Activated T-cell treated with anti-CD3 and anti-CD28 coated beads for 4 hours (primary cell): ENCODE measurements at places on chromosomes 11 and 22.
A peak's percentile ranks its signal among the peaks of the same experiment; 100 is the strongest.

GRCh38 chr22:47406896-47407295 lies 644.4 kb downstream of the TBC1D22A start:
- no peak for DNase-seq

- DNase-seq, result no peak
Measured at GRCh38 chr11:85941380-85941973, 86.3 kb downstream of the CCDC83 start.

DNA sequence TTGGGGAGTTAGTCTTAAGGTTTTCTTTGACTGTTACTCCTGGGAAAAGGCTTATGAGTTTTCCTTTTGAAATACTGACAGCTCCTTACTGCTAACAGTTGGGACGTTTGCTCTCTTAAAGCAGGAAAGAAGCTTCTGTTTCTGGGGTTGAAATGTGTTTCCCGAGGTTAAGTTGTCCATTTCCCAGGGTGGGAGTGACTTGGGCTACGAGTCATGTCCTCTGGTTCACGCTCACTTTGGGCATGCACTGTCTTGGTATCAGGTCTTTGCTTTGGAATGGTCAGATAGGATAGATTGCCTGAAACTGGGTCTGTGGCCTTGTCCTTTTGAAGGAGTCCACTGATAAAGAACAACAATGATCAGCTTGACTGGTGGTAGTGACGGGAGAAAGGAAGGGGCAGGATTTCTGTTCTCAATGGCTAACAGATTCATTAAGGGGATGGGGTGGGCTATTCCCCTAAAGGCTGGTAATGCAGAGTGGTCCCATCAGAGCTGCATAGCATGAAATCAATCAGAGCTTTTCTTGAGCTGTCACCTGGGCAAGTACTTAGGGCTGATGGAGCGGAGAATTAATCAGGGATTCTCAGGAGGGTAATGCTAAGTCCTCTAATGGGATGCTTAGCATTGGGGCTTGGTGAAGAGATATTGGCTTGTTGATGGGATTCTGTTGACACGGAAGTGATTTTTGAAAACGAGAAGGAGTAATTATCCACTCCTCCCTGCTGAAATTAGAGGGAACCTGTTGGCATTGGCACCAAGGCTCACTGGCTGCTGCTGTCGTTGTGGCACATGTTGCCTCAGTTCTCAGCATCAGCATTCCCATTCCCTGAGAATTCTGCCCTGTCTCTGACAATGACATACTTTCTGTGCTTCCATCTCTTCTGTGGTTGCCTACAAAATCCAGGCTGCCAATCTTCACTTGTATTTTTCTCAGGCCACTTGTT lies 81.6 kb downstream of the TEAD1 start:
- no peak for DNase-seq

- DNase-seq, result no peak
Measured at GRCh38 chr11:85923455-85923854, 68.3 kb downstream of the CCDC83 start.

DNA sequence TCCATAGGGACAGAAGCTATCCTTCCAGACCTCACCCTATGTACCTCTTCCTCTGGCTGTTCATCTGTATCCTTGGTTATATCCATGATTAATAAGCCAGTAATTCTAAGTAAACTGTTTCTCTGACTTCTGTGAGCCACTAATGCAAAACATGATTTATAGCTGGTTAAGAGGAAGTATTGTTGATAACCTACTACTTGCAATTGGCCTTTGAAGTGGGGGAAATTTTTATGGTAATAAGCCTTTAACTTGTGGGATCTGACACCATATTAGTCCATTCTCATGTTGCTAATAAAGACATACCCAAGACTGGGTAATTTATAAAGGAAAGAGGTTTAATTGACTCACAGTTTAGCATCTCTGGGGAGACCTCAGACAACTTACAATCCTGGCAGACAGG lies 21.9 kb downstream of the CASP12 start:
- no peak for DNase-seq

DNA sequence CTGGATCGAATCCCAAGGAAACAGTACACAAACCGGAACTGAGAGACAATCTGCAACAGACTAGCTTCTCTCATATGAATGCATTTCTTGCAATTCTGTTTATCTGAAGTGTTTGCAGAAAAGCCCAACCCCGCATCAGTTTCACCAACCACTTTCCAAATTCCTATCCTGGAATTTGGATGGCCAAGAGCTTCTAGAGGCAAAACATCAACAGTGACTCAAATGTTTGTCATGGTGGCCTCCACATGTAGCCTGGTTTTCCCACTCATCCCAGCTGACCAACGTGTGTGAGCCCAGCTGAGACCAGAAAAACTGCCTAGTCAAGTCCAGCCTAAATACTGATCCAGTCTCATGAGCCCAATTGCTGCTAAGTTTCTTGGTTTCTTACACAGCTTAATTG lies 8.3 kb upstream of the MIEF1 start:
- DNase-seq, result no peak

- no peak for DNase-seq
Measured at GRCh38 chr22:45544588-45545170, 42.0 kb downstream of the FBLN1 start.

- no peak for DNase-seq
Measured at GRCh38 chr11:20731676-20732215, 62.4 kb downstream of the NELL1 start.

GRCh38 chr22:47395481-47395880 lies 633.0 kb downstream of the TBC1D22A start:
- DNase-seq, result no peak

DNA sequence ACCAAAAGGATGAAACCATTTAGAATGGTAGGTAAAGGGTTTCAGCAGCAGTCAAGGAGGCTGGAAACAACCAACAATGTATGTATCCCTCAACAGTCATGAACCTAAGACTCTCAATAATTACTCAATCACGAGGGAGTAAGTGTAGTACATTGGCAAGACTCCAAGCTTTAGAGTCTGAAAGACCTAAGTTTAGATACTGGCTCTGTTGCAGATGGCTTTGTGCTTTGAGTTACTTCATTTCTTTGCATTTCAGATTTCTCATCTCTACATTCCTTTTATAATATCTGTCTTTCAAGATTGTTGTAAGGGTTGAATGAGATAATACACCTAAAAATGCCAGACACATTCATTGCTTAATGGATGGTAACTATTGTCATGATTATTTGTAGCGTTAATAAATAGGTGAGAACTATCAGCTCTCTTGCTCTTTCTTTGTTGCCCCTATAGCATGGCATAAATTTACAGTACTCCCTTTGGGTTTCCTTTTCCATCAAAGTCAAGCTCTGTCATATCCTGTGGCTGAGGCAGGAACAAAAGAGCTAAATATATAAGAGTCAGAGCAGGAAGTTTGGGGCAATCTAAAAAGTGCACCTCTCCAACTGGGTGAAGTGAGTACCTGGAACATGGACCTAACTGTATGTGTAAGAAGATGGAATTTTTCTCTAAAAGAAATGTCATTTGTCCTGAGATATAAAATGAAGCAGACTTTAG lies 228.2 kb upstream of the ZC3H12C start:
- no peak for DNase-seq

- DNase-seq, result no peak
Measured at GRCh38 chr22:20944042-20944441, 23.0 kb upstream of the AIFM3 start.

DNA sequence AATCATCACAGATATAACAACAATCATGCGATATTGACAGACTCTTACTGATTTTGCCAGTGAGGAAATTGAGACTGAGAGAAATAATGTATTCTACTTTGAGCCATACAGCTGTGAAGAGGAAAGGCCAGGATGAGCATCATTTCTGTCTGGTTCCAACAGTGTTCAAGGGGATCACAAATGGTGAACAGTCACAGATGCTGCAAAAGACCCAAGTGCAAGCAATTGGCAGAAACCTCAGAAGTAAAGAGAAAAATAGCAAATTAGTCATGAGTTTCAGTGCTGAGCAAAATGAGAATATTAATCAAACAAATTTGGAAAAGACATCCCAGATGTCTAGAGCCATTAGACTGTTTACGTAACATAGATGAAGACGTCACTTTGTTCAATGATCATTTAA lies 114.1 kb downstream of the RAB38 start:
- no peak for DNase-seq

DNA sequence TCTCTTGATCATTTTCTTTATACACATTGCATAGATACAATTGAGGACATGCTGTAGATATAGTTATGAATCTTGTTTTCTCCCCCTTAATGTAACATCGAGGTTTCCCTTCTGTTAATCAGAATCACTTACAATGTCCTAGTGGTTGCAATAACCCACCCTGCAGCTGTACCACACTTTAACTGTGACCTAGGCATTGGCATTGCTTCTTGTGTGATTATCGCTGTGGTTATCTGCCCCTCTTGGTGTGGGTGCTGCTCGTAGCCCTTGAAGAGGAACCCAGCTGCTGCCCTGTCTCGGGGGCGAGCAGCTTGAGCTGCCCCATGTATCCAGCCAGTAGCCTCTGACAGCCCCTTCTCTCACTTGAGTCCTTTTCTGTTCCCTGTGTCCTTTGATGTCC lies 1.5 kb downstream of the DGAT2 start:
- no peak for DNase-seq

DNA sequence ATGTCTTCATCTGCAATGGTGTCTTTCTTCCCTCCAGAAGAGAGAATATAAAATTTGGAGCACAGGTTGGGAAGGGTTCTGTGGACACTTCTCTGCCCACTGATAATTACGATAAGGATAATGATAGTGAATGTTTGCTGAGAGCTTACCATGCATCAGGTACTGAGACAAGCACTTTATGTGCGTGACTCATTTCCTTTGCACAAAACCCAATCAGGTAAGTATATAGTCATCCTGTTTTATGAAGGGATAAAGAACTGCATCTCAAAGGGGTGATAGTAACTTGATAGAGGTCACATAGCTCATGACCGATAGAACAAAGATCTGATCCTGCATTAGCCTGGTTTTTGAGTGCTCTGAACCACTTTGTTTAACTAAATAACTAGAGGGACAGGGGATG lies 9.4 kb downstream of the DRD2 start:
- no peak for DNase-seq

GRCh38 chr11:123580557-123581275 lies 73.7 kb downstream of the SCN3B start:
- peak; percentile 37 for DNase-seq

GRCh38 chr11:86737737-86738136 lies 62.6 kb upstream of the PRSS23 start:
- DNase-seq, result no peak

DNA sequence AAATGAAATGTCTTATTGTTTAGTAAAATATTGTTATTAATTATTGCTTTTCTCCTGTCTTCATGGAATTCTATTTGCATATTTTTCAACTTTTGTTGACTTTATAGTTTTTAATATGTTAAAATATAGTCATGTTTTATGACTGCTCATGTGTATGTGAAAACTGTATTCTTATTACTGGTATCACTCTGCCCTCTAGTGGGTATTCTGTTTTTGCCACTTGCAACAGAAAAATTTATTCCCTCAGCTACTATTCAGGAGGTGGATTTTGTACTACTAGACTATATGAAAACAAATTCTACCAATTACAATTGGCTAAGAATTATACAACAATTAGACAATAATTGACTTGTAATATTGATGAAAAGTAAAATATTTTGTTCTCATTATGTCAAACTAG lies 45.0 kb downstream of the OR4C6 start:
- DNase-seq, result no peak

- DNase-seq, result no peak
Measured at GRCh38 chr22:33315117-33315516, 256.9 kb upstream of the SYN3 start.

- no peak for DNase-seq
Measured at GRCh38 chr22:28597665-28598064, 82.0 kb downstream of the TTC28 start.

GRCh38 chr11:117830674-117831351 lies 6.3 kb upstream of the FXYD2 start:
- DNase-seq, result no peak

GRCh38 chr22:50119768-50120251 lies 30.0 kb downstream of the MOV10L1 start:
- no peak for DNase-seq

GRCh38 chr11:58787903-58788302 lies 56.2 kb upstream of the GLYAT start:
- DNase-seq, result no peak

- DNase-seq, result no peak
Measured at GRCh38 chr11:119236891-119237290, 30.8 kb downstream of the CBL start.

- peak; percentile 53 for DNase-seq
Measured at GRCh38 chr11:6473451-6474412, at the start of gene TRIM3. TSS of gene TRIM3 (minus strand) at chr11:6473941. CDS start at chr11:6465695, 8,246 bp downstream.

- DNase-seq, result no peak
Measured at GRCh38 chr11:103584720-103585119, 451.7 kb upstream of the DDI1 start.

DNA sequence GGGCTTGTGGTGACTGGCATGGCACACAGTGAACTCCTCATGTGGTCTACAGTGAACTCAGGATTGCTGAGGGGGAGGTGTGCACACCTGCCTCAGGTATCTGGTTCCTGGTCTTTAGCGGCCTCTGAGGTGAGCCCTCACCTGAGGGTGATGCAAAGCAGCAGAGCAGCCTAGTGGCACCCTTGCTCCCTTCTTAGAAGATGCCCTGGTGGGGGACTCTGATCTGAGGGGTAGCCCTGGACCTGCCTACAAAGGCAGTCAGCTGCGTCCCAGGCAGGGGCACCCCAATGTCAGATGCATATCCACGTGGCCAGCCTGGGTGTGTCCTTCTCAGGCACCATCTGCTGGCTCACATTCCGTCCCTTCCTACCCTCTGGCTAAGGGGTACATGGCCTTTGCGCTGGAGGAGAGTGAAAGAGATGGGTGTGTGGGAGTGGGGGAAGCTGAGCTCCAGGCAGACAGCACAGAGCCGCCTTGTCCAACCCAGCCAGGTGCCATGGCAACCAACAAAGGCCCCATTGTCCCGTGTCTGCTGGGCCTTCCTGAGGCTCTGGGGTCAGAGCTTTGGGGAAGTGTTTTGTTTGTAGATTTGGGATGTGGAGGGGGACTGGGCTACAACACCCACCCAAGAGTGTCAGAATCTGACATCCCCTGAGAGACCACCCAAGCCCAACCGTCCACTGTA lies 5.8 kb downstream of the PLEKHB1 start:
- no peak for DNase-seq

GRCh38 chr11:86809561-86809960 lies 9.2 kb downstream of the PRSS23 start:
- no peak for DNase-seq

DNA sequence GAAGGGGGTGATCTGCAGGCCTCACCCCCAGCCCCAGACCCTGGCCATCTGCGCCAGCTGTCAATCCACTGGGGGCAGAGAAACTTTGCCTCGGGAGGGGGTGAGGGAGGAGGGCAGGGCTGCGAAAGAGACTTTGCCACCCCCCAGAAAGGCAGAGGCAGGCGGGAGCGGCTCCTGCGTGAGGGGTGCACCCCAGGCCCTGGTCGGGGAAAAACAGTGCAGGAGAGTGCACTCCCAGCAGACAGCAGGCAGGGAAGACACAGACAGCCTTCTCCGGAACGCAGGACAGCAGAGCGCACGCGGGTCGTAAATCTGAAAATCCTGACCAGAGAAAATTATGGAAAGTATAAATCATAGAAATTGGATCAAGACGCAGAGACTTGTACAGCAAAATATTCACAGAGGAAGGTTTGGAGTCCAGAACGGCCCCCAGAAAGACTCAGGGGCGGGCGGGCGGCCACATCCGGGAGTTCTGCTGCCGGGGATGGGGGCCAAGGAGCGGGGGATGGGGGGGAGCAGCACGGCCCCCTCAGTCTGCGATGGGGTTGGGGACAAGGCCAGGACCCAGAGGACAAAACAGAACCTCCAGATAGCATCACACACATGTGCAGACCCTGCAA lies 8.0 kb upstream of the MRPL23 start:
- no peak for DNase-seq

- no peak for DNase-seq
Measured at GRCh38 chr11:63970902-63971301, 3.5 kb upstream of the COX8A start.

GRCh38 chr11:724049-724777 lies 18.2 kb downstream of the EPS8L2 start:
- no peak for DNase-seq

- no peak for DNase-seq
Measured at GRCh38 chr11:2800655-2801531, 84.7 kb downstream of the CDKN1C start.
